ENCODE measurements at places on chromosomes 1 and 21. TPM values are rescaled to one million over a fixed set of nuclear protein-coding genes. Genes with fewer than 3 reads are reported as not detected.

Gene PLPP3
- total RNA-seq: 33.3 TPM

Gene SAMSN1
- 2.5 TPM for total RNA-seq

Gene NBPF20
- total RNA-seq: 2.1 TPM

Gene SLC5A9
- 1.4 TPM for total RNA-seq

Gene CFAP74
- total RNA-seq: 0.10 TPM

Gene SYT6
- 0.22 TPM for total RNA-seq

Gene HSPA6
- 3.6 TPM for total RNA-seq

GRCh38 chr1:244220410-244220809, 169.3 kb downstream of the ZBTB18 start:
- no peaks in the 10 kb centered on the region for H3K4me1 ChIP-seq
- DNase-seq: no peak
- H3K36me3 ChIP-seq: no peaks in the 10 kb centered on the region
- no peaks in the 10 kb centered on the region for H3K27me3 ChIP-seq
- no peak overlapping the region for H3K27ac ChIP-seq

GRCh38 chr1:161195171-161195570, 3.7 kb downstream of the ADAMTS4 start:
- H3K4me1 ChIP-seq: no peaks in the 10 kb centered on the region
- H3K27ac ChIP-seq: no peak overlapping the region
- H3K4me3 ChIP-seq: no peak overlapping the region
- H3K36me3 ChIP-seq: no peaks in the 10 kb centered on the region
- DNase-seq: no peak

GRCh38 chr1:228312136-228312764, 94.4 kb downstream of the TRIM11 start:
- H3K4me1 ChIP-seq: no peaks in the 10 kb centered on the region
- no peaks in the 10 kb centered on the region for H3K27me3 ChIP-seq
- no peak overlapping the region for H3K27ac ChIP-seq

GRCh38 chr1:3609016-3609768, 2.1 kb downstream of the MEGF6 start:
- no peak overlapping the region for H3K4me3 ChIP-seq
- no peak for DNase-seq
- H3K27ac ChIP-seq: no peak overlapping the region
- peaks cover 7% of the 10 kb centered on the region for H3K27me3 ChIP-seq

DNA sequence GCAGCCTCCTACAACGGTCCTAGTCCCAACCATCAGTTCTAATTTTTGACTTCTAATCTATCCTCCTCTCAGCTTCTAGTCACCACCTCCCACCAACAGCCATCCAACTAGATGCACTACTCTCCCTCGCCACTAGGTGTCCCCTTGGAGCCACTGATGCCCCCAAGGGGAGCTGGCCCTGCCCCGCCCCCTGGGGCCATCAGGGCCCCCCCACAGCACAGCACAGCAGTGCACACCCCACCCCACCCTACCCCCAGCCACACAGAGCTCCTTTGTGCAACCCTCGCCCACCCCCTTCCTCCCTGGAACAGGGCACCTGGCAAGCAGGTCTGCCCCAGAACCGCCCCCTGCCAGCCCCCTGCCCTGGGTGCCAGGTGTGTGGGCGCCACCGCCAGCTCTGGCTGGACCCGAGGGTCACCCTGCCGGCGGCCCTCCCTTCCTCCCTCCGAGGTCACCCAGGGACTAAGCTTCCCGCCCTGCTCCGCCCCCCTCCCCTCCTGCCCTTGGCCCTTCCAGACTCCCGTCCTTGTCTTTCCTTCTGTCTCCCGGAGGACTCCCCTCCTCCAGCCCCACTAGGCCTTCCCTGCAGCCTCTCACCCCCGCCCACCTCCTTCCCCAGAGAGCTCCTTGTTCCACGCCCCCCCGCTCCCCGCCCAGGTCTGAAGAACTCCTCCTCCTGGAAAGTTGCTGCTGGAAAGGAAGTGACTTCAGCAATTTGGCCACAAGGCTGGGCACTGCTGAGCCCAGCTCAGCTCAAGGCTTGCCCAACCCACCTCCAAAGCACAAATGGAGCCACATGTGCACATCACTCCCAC, 47.0 kb downstream of the AHDC1 start:
- H3K27me3 ChIP-seq: no peaks in the 10 kb centered on the region
- H3K36me3 ChIP-seq: no peaks in the 10 kb centered on the region
- DNase-seq: peak; percentile 96
- H3K27ac ChIP-seq: peak overlapping the region; percentile 85

DNA sequence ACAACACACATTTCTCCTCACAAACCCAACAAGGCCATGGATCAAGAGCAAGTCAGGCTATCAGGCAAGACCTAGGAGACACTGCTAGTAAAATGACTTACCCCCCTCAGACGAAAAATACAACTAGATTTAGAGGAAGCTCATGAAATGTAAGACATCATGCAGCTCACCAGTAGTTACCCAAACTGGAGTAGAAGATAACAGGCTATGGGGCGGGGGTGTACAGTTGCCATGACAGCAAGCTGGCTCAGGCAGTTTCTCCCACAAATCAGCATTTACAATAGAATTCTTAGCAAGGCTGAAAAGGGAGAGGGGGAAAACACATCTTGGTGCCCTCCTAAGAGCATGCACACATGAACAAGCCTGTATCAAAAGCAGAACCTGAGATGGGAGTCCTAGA, 13.9 kb downstream of the TPM3 start:
- no peak overlapping the region for H3K4me3 ChIP-seq
- peak overlapping the region; percentile 99 for H3K27ac ChIP-seq
- H3K27me3 ChIP-seq: no peaks in the 10 kb centered on the region
- DNase-seq: no peak
- peaks cover 2% of the 10 kb centered on the region for H3K36me3 ChIP-seq

DNA sequence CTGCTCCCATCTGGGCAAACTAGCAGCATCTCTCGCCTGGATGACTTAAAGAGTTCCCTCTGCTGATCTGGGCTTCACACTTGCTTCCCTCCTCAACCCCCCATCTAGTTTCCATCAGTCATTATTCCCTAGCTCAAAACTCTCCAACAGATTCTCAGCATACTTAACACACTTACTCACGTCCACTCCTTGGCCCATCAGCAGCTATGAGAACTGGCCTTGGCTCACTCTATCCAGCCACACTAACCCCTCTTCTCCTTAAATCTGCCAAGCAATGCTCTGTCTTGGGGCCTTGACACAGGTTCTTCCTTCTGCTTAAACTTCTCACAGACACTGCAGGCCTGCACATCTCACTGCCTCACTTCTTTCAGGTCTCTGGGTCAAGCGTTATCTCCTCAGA, 41.6 kb downstream of the GNG12 start:
- H3K27ac ChIP-seq: no peak overlapping the region
- DNase-seq: no peak
- no peaks in the 10 kb centered on the region for H3K36me3 ChIP-seq
- H3K4me1 ChIP-seq: no peaks in the 10 kb centered on the region
- no peaks in the 10 kb centered on the region for H3K27me3 ChIP-seq

DNA sequence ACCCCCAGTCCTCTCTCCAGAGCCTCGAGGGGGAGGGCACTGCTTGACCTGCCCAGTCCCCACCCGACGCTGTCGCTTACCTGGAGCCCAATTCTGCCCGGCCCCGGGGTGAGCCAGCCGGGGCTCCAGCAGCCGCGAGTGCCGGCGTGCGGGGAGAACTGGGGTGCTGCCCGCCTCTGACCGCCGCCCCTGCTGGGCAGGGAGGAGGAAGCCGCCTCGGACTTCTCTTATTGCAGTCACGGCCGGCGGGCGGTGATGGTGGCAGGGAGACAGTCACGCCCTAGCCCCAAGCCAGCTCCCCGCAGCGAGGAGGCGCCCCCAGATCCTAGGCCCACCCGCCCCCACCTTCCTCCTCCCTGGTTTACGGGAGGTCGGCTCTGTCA, at the start of gene FGR:
FGR (minus strand) TSS at position 201 of the 383 bp plus-strand sequence. CDS start 11,269 bp downstream, outside the sequence.
- peak within 1 kb of the TSS; percentile 34 for H3K4me3 ChIP-seq
- H3K27me3 ChIP-seq: peaks cover 23% of the 10 kb centered on the region
- no peak for DNase-seq
- H3K27ac ChIP-seq: peak within 1 kb of the TSS; percentile 23
- no peaks in the 10 kb centered on the region for H3K4me1 ChIP-seq

DNA sequence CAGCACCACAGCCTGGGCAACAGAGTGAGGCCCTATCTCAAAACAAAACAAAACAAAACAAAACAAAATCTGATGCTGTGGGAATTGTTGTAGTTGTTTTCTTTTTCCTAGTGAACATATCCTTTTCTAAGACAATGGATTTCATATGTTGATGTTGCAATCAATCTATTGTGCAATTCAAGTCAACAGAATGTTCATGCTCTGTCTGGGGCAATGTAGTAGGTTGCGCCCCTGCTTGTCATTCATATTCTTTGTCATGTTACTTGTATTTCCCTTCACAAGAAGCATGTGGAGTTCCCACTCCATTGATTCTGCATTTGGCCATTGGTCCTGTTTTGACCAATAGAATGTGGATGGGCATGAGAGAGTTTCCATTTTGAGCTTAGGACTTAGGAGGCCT, 223.9 kb downstream of the DUSP10 start:
- DNase-seq: no peak
- no peak overlapping the region for H3K27ac ChIP-seq
- H3K4me3 ChIP-seq: no peak overlapping the region
- H3K4me1 ChIP-seq: no peaks in the 10 kb centered on the region
- no peaks in the 10 kb centered on the region for H3K27me3 ChIP-seq

GRCh38 chr1:206547104-206547503, 39.8 kb downstream of the RASSF5 start:
- no peak for DNase-seq
- H3K36me3 ChIP-seq: no peaks in the 10 kb centered on the region
- H3K4me3 ChIP-seq: no peak overlapping the region
- no peaks in the 10 kb centered on the region for H3K27me3 ChIP-seq

DNA sequence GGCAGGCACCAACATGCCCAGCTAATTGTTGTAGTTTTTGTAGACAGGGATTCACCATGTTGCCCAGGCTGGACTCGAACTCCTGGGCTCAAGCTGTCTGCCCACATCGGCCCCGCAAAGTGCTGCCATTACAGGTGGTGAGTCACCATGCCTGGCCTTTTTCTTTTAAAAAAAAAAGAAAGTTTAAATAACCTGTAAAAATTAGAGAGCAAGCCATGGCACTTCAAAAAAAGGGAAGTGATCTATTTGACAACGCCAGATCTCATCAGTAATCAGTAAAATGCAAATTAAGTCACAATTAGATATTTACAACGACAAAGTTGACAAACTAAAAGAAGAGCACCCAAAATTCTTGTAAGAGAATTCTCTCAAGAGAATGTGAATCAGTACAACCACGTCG, 2.9 kb upstream of the RBBP5 start:
- peaks cover 4% of the 10 kb centered on the region for H3K4me1 ChIP-seq
- DNase-seq: no peak
- no peaks in the 10 kb centered on the region for H3K27me3 ChIP-seq
- no peaks in the 10 kb centered on the region for H3K36me3 ChIP-seq
- no peak overlapping the region for H3K4me3 ChIP-seq

All from colonic mucosa (tissue), 4 donors.